ENCODE measurements at places on chromosomes 16 and 17. TPM values are rescaled to one million over a fixed set of nuclear protein-coding genes. Genes with fewer than 3 reads are reported as not detected.

- DNase-seq: no peak
Measured at GRCh38 chr17:76277300-76278267, 12.4 kb downstream of the UBALD2 start.

DNA sequence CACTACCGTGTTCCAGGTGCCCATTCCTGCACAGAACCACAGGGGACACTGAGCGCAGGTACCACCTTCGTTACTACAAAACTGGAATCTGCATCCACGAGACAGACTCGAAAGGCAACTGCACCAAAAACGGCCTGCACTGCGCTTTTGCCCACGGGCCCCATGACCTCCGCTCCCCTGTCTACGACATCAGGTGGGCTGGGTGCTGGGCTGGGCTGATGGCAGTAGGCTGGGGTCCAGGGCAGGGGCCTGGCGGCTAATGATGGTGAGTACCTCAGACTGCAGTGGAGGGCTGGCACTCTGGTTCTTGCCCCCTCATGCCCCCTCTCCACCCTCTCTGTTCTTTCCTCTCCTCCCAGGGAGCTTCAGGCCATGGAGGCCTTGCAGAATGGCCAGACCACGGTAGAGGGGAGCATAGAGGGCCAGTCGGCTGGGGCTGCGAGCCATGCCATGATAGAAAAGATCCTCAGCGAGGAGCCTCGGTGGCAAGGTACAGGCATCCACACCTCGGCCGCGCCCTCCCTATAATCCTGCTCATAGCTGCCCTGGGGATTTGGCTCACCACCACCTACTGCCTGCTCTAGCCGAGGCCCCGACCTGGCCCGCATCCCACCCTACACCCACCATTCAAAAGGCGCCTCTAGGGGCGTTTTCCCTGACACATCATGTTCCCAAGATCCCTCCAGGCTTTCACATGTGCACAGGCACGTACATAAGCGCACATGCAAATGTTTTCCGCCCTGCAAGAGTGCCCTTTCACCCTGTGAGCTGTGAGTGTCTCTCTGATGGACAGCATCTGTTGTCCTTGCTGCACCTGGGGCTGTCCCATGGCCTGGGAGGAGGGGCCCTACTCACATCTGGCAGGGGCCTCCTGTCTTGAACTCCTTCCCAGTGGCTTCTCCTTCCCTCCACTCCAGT is 27.7 kb downstream of the UNK start:
- no peak for DNase-seq

The SPATA22 gene
- 0.28 TPM for total RNA-seq

DNA sequence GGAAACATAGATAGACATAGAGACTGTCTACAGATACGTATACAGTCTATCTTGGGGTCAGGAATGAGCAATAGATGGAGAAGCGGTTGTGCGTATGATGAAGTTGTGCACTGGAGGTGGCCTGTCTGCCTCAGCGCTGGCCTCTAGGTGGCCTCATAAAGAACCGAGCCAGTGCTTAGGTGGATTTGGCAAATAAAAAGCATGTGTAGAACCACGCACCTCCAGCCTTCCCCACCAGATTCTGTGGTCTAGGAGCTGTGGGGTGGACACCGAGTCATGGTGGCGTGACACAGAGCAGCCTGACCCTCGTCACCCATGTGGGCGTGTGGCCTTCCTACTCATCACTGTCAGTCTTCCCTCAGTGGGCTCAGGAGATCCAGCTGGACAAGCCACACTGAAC is 34.0 kb downstream of the PGS1 start:
- DNase-seq: peak; percentile 52

DNA sequence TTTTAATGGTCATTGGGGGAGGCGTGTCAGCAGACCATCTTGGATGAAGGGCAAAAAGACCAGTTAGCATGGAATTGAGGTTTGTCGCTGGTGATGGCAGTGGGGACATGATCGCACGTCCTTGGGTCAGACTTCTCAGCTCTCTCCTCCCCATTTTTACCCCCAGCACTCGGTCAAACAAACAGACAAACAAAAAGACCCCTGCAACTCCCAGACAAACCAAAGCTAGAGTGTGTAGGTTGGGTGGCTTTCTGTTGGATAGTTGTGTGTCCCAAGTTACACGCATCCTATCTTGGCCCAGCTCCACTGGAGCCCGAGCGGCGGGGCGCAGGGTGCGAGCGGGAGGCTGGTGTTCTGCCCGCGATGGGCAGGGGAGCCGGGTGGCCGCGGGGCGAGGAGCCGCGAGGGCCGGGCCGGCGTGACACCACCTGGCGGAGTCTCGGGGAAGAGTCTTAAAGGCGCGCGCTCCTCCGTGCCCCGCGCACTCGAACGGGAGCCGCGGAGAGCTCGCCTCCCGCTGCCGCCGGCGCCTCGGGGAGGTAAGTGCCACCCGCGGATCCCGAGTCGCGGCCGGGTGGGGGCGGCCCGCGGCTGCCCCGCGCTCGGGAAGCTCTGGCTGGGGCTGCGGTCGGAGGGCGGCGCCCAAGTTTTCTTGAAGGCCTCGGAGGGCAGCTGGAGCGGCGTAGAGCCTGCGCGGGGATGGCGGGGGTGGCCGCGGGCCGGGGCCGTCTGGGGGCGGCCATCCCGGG is 18.5 kb upstream of the NTN1 start:
- DNase-seq: peak; percentile 59

DNA sequence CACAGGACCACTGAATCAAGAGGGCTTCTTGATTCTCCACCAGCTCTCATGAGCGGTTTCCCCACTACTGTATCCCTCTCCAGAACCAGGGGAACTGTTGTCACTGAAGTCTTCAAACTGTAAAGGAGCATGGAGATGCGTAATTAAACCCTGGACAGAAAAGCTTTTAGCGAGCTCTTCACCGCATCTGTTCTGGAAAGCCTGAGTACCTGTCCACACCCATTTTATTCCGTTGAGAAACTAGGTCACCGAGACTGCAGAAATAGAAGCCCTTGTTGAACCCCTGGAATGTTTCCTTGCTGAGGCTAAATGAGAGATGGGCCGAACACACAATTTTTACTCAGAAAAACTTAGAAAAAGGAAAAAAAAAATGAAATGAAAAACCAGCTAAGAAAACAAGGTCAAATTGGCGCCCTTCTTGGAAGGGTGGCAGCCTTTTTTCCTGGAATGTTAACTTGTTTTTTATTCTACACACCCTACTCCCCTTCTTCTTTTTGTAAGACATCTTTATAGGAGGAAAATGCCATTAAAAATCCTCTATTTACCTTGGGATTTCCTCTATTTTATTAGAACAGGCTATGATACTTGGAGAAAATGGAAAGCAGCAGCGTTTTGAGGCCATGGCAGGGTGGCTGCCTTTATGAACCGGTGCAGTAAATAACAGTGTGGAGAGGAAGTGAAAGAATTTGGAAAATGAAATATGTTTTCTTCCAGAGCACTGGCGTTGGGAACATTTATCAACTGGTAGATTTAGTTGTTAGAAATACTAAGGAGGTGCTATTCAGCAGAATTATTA is 52.6 kb upstream of the CRISPLD2 start:
- no peak for DNase-seq

DNA sequence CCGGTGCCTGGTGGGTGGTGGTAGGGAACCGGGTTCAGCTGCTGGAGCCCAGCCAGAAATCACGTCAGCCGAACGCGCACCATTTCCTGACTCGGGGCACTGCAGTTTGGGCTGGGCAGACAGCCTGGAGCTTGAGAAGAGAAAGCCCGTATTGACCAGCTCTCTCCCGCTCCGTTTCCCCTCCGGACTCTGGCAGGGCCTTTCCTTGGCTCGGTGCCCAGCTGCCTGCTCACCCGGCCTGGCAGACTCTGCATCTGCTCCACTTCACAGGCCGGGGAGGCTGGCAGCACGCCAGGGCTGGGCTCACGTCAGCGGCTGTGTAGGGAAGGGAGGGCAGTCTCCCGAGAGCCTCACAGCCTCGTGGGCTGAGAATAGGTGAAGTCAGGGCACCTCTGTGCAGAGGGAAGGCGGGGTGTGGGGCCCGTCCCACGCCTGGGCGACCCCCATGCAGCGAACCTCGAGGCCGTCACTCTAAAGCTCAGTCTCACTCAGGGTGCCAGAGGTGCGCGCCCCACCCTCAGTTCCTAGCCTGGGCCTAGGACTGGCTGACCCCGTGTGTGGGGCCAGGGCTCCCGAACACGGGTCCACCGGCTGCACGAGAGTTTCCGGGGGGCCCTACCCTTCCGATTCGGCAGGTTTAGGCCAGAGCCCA is 59.1 kb downstream of the OR1D5 start:
- DNase-seq: peak; percentile 40

- DNase-seq: no peak
Measured at GRCh38 chr16:87538594-87538993, 45.8 kb upstream of the ZCCHC14 start.

All from activated naive CD8-positive, alpha-beta T cell treated with anti-CD3 and anti-CD28 coated beads, Interleukin-2, amount 10 ng/mL, durations not matched to agents 7 days and 5 days (primary cell).